ENCODE measurements at places on chromosomes 13 and 19.

DNA sequence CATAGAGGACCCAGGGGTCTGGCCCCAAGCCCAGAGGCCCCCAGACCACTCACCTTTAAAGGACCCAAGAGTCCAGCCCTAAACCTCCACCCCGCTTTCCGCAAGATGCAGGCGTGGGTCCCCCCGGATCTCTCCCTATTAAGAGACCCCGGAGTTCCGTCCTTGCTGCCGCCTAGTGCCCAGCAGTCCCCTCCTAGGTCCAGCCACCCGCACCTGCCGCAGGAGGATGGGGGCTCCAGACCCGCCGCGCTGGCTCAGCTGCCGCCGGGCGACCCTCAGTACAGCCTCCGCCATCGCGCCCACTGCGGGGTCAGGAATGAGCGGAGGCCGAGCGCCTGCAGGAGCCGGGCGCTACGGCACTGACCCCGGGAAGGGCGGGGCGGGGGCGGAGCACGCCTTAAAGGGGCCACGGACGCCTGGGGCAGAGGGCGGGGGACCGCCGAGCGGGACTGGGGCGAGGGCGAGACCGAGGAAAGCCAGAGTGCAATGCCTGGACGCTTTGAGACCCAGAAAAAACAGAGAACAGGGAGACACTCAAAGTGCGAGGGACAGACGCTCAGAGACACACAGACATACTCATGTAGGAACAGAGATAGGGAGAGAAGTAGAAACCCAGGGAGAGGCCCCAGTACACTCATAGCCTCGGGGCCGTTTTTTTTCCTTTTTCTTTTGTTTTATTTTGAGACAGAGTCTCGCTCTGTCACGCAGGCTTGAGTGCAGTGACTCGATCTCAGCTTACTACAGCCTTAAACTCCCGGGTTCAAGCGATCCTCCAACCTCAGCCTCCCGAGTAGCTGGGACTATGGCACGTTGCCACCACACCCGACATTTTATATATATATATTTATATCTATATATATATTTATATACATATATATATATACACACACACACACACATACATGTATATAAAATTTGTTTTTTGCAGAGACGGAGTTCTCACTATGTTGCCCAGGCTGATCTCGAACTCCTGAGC, at the start of gene ETHE1:
Gene ETHE1 (minus strand): TSS at position 318 of the 976 bp plus-strand sequence. CDS start 24 bp downstream, at position 294.
- peak; percentile 66 for DNase-seq

DNA sequence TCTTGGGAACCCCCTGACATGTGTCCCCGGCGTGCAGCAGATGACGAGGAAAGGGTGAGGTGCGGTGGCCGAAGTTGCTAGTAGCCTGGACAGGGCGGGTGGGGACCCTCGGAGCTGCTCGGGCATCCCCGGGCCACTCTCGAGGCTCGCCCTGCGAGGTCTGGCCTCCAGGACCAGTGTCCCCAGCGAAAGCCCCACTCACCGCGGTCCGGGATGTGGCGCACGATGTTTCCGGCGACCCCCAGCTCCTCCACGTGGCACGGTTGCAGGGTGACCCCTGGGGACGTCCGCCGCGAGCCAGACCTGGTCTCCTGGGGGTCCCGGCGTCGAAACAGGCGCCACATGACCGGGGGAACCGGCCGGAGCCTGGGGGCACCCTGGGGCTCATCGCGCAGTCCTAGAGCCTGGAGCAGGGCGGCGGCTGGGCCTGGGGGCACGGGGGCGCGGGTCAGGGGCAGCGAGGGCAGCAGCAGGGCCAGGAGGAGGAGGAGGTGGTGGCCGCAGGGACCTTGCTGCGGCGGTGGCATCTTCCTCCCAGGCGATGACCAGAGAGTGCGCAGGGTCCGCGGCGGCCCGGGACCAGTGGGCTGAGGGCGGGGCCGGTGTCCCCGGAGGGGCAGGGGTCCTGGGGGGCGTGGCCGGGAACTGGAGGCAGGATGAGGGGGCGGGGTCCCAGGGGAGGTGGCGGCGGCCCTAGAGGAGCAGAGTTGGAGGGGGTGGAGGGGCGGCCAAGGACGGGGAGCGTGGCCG, 26.0 kb downstream of the CERS1 start:
- no peak for DNase-seq

GRCh38 chr13:71820699-71821098, 46.3 kb downstream of the DACH1 start:
- no peak for DNase-seq

- peak; percentile 92 for DNase-seq
Observed at GRCh38 chr19:11694533-11695439, 44.0 kb downstream of the ZNF823 start.

- DNase-seq = no peak
Observed at GRCh38 chr19:29371251-29372090, 154.3 kb upstream of the VSTM2B start.

- no peak for DNase-seq
Observed at GRCh38 chr13:95378603-95379002, 77.4 kb upstream of the ABCC4 start.

DNA sequence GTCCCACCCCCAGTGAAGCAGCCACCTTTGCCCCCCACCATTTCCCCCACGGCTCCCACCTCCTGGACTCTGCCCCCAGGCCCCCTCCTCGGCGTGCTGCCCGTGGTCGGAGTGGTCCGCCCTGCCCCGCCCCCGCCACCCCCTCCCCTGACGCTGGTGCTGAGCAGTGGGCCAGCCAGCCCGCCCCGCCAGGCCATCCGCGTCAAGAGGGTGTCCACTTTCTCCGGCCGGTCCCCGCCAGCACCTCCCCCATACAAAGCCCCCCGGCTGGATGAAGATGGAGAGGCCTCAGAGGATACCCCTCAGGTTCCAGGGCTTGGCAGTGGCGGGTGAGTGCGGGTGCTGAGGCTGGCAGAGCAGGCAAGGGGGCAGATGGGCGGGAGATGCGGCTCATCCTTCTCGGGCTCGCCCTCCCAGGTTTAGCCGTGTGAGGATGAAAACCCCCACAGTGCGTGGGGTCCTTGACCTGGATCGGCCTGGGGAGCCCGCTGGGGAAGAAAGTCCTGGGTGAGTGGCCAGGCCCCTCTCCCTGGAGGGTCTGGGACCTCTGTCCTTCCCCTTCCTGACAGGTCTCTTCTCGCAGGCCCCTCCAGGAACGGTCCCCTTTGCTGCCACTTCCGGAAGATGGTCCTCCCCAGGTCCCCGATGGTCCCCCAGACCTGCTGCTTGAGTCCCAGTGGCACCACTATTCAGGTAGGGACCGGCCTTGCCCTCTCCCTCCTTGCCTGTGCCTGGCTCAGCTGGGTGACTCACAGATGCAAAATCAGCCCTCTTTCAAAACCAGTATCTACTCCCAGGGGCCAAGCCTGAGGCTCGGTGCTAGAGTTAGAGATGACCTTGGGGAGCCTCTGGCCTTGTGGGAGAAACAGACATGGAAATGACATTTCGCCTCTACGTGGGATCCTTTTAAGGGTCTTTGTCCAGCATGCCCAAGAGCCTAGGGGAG, 8.8 kb downstream of the IGFLR1 start:
- DNase-seq = no peak

GRCh38 chr13:22897571-22898314, 283.0 kb upstream of the SGCG start:
- DNase-seq = no peak

- DNase-seq = peak; percentile 18
Observed at GRCh38 chr19:12095111-12095790, 30.7 kb downstream of the ZNF844 start.

- no peak for DNase-seq
Observed at GRCh38 chr19:55649268-55650125, 1.5 kb downstream of the CCDC106 start.

DNA sequence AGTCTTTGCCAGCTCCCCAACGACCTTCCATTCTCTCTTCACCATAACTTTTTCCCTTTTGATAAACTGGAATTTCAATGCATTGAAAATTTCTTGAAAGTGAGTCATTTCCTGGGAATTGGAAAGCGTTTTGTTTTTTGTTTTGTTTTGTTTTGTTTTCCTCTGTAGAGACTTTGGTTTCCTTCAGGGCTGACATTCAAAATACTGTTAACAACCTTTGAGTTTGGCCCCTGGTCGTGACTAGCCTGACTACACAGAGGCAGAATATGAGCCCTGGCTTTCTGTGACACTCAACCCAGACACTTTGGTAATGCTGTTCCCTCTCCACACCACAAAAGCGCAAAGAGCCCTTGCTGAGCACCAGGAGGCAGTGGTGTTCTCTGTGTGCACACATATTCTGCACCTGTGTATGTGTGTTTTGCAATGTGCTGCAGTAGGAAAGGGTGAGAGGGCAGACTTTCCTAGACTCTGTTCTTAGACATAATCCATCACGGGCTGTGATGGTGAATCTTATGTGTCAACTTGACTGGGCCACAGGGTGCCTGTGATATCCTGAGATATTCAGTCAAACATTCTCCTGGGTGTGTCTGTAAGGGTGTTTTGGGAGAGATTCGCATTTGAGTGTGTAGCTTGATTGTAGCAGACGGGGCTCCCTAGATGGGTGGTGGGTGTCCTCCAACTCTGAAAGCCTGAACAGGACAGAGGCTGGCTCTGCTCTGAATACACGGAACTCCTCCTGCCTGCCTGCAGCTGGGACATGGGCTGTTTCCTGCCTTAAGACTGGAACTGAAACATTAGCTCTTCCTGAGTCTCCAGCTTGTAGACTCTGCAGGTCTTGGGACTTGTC, 29.5 kb upstream of the ANKRD10 start:
- DNase-seq = peak; percentile 36

DNA sequence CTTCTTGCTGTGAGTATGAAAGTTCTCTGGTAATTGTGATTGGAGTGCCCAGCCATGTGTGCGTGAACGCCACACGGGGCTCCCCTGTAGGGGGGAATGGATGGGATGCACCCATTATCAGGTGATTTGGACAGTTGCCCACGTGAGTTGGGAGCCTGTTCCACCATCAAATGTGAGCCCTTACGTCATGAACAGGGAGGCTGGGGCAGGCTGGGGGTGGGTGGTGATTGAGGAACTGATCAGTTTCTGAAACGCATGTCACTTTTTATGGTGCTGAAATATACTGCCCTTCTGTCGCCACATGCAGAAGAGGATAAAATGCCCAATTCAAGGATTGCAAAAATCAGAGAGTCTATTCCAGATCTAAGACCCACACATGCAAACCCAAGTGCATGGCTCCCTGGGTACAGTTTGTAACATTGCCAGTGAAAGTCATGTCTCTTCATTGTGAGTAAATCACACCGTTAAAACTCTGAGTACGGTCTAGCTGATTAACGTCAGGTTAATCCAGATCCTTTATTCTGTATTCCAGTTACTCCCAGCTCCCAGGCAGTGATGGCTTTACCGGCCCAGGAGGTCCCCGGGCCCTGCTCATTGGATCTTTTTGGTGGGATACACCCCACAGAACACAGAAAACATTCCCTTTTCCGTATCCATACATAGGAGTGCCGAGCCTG, 90.2 kb downstream of the RAB20 start:
- no peak for DNase-seq

GRCh38 chr13:67696775-67697174, 466.6 kb upstream of the PCDH9 start:
- no peak for DNase-seq

GRCh38 chr19:13622766-13623715, 116.8 kb upstream of the CACNA1A start:
- DNase-seq = no peak

DNA sequence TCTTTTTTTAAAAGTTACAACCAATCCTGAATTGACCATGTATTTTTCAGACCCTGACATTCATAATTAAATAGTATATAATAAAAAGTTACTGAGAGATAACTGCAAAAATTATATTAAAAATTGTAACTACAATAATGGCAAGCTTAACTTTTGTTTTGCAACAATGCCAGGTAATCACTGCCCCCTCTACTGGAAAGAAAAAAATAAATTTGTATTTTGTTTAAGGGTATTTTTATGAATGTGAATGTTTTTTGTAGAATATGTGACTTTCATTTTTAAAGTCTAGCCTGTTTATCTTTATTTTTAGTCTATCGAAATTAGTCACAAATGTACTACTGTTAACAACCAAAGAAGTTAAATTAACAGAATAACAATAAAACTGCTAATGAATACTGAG, 21.7 kb downstream of the MRPS31 start:
- no peak for DNase-seq

GRCh38 chr19:40671404-40671803, 19.0 kb downstream of the NUMBL start:
- DNase-seq = no peak

DNA sequence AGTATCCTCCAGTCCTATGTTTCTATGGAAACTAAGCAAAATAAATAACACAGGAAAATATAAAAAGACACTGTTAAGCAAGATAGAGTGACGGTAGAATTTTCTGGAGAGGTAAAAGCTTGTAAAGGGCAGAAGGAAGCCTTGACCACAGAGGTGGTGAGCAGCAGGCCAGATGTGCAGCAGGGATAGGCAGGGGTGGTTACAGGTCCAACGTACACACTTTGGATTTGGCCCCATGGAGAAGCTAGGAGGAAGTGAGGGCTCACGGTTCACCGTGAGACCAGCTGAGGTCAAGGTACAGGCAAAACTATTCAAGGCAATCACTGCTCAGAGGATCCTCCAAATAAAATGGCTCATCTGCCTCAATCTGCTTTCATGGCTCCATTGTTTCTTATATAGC, 242.8 kb downstream of the B3GLCT start:
- no peak for DNase-seq

DNA sequence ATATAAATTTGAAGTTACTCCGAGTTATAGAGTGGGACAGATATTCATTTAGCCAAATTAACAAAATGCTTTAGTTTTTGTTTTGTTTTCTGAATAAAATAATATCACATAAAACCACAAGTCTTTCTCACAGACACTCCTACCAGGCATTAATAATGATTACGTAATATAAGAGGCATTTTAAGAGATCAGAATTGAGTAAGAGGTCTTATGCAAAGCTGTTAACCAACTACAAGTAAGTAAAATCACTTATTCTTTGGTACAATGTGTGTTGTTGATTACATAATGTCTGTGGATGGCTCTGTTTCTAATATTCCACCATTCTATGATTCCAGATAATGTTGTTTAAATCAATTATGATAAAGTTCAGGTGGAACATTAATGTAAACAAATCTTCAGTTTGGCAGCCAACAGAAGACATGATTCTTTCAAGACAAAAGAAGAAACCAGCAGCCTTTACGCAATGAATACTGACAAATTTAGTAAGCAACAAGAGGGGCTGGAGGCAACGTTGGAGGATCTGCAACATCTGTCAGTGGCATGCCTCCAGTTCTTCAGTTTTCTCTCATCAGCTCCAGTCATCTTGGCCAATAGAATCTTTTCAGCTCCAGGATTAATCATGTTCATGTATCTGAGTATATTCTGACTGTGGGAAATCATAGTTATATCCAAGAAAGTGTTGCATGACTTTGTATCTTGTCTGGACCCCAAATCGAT, 403.8 kb downstream of the SLITRK5 start:
- no peak for DNase-seq

GRCh38 chr19:49216071-49216470, 58.5 kb downstream of the TRPM4 start:
- peak; percentile 80 for DNase-seq

GRCh38 chr19:10420444-10421239, at the start of gene PDE4A:
Gene PDE4A, plus strand, starts transcription at chr19:10420538. Its CDS starts 227 bp downstream, at chr19:10420765.
- peak; percentile 46 for DNase-seq

GRCh38 chr13:93326234-93326811, 99.7 kb downstream of the GPC6 start:
- DNase-seq = no peak
